Stimulated activated CD4-positive, alpha-beta T cell treated with anti-CD3 and anti-CD28 coated beads, Interleukin-4, amount 100 ng/mL, for 24 hours (primary cell): ENCODE measurements at places on chromosomes 1 and 21.

- no peak for DNase-seq
These were observed 608 bp downstream of the PEF1 start for GRCh38 chr1:31643976-31644559.

- DNase-seq: no peak
These were observed 12.2 kb downstream of the PLEKHO1 start for GRCh38 chr1:150161747-150162581.

- no peak for DNase-seq
These were observed 18.0 kb downstream of the PIK3C2B start for GRCh38 chr1:204476563-204476962.

- no peak for DNase-seq
These were observed 163.0 kb upstream of the RNPC3 start for GRCh38 chr1:103362348-103363007.

DNA sequence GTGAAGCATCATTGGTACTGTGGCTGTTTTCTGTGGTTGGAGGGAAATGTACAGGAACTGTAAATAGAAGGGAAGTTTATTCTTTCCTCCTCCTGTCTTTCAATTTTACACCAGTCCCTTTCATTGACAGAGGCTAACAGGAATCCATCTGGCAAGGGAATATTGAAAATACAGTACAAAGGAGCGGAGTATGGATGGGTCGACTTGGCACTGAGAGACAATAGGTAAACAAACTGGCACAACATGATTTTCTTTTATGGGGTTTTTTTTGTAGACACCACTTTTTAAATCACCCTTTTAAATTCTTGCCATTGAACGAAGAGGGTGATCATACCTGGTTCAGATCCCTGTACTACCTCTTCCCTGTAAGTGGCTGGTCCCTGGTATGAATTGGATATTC, 341.3 kb downstream of the RWDD3 start:
- no peak for DNase-seq
